RWPE1 (cell line): ENCODE measurements at places on chromosomes 4 and X.
A peak's percentile ranks its signal among the peaks of the same experiment; 100 is the strongest.

DNA sequence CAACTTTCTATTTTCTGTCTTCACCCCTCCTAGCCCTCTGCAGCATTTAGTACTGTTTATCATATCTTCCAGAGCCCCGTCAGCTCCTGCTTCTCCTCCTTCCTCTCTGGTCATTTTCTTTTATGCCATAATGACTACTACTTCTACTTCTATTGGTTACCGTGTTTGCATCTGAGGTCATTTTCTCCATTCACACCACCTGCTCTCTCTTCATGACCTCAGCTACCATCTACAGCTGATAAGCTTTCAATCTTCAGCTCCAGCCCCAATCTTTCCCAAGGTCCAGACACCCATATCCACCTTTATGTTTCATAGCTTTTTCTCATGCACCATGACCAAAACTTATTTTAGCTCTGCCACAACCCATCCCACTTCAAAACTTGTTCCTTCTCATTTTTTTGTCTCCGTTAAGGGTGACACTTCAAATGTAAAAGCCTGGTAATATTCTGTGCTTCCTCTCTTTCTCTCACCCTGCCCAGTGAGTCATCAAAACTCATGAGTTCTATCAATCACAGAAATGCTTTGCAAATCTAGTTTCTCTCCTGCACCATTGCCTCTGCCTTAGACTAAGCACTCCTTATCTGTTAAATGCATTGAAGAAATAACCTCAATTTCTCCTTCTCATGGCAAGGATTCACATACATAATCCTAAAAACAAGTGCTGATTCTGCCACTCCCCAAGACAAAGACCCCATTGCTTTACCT lies 71.3 kb upstream of the IQCM start:
- peak; percentile 14 for DNase-seq

GRCh38 chr4:2660596-2661211 lies 95.4 kb downstream of the TNIP2 start:
- no peak for DNase-seq

- peak; percentile 70 for DNase-seq
Observed at GRCh38 chr4:80365928-80366327, 30.4 kb downstream of the CFAP299 start.

- DNase-seq: no peak
Observed at GRCh38 chr4:168264903-168265302, 53.6 kb downstream of the DDX60 start.

GRCh38 chr4:34814266-34814665 lies 1430.0 kb downstream of the ARAP2 start:
- DNase-seq: no peak

- peak; percentile 4 for DNase-seq
Observed at GRCh38 chr4:52202931-52203330, 151.8 kb downstream of the SPATA18 start.

- no peak for DNase-seq
Observed at GRCh38 chrX:35150052-35150451, 207.5 kb downstream of the FAM47B start.

- DNase-seq: no peak
Observed at GRCh38 chr4:145984563-145984962, 45.9 kb upstream of the ZNF827 start.

DNA sequence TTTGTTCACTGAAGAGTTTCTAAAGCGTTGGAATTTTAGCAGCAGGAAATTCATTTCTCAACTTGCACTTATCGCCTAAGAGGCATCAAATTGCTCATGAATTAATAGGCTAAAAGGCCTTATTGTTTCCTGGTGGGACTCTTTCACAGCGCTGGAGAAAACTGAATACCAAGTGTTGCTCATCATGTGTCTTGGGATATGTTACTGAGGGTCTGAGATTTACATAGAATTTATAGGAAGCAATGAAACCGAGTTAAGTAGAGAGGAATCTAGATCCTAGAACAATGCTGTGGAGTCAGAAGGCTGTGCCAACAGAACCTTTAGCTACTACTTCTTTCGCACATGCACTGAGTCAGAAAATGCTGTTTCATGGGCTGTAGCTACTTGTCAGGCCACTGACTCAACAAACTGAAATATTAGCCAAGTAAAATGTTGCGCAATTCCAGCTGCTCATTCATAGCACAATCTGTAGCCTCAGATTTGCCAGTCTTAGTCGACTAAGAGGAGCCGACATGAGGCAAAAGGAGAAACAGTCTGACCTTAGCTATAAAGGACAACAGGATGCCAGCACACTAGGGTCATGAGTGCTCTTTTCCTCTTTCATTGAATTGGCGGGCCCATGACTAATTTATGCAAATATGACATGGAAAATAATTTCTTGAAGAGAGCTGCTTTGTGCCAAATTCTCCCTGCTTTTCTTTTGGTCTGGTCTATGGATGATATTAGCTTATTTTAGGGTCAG lies 35.9 kb upstream of the CXCL8 start:
- DNase-seq: peak; percentile 78

DNA sequence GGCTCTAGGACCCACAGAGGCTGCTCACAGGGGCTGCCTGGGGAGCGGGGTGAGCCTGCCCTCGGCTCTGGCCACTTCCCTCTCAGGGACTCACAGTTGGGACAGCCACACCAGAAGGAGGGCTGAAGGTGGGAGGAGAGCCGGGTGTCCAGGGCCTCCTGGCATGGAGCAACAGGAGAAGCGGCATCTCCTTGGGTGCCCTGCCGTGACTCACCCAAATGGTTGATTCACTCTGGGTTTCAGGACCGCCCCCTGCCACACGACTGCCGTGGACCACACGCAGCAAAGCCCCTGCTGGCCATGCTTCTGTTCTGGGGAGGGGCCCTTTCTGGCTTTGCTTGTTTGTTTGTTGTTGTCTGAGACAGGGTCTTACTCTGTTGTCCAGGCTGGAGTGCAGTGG lies 86.0 kb upstream of the AFAP1 start:
- DNase-seq: no peak

- DNase-seq: no peak
Observed at GRCh38 chr4:136811496-136812077, 720.7 kb downstream of the PCDH18 start.

DNA sequence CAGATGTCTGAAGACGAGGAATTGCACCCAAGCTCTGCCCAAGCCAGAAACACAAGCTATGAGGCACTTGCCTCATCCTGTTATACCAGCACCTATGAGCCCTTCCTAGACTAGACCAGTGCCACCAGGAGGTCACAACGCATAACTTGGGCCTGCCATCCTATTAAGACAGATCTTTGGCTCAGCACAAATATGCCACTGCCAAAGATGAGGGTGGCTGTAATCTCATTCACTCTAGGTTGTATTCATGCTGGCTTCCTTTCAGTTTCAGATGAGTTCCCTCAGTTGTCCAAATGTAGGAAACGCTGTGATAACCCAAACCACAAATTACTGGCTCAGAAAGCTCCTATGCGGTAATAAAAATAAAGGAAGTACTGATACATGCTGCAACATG lies 76.5 kb upstream of the CITED1 start:
- no peak for DNase-seq

GRCh38 chr4:181911420-181911819 lies 331.8 kb upstream of the TENM3 start:
- no peak for DNase-seq

- DNase-seq: no peak
Observed at GRCh38 chr4:174119830-174120229, 163.6 kb downstream of the FBXO8 start.

DNA sequence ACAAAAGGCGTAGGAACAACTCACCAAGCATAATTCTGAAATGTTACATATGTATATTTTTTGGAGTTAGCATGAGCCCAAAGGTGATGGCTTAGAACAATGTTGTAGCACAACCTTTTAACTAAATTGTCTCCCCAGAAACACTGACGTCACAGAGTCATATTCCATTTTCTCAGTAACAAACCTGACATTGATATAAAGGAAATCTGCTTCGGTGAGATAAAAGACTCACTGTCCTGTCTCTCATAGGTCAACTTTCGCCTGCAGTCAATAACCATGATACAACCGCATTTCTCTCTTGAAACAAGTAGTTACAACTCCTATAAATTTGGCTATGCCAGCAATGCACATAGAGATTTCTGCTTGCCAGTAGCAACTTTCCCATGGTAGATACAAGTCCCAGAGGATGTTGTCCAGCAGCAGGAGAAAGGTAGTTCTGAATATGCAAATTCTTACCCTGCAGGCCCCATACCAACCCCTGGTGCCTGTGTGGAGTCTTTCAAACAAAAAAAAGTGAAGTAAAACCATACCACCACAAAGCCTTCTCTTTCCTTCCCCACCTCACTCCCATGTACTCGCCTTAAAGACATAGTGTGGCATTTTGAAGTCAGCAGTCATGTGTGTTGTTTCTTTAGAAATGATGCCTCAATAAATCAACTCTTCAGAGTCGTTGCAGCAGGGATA lies 47.9 kb downstream of the MTM1 start:
- no peak for DNase-seq

GRCh38 chr4:4477391-4477790 lies 64.5 kb downstream of the STX18 start:
- no peak for DNase-seq

DNA sequence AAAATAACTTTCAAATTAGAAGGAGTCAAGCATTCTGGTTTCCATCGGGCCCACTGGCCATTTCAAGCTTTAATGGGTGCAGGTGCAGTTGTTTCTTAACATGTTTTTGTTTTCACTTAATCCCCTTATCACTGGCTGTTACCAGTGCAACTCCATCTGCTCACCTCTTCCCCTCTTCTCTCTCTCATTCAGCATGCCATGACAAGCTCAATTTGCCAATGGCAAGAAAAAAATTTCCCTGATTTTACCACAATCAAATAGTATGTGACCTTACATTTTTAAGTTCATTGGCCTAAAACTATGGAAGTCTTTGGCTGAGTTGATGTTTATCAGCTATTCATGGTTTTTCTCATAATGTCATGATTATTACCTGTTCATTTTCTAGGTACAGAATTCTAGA lies 299.1 kb upstream of the BMP3 start:
- no peak for DNase-seq

GRCh38 chr4:99848591-99849001 lies 32.0 kb downstream of the DAPP1 start:
- no peak for DNase-seq

GRCh38 chr4:88753658-88754571 lies 56.3 kb upstream of the NAP1L5 start:
- DNase-seq: no peak

DNA sequence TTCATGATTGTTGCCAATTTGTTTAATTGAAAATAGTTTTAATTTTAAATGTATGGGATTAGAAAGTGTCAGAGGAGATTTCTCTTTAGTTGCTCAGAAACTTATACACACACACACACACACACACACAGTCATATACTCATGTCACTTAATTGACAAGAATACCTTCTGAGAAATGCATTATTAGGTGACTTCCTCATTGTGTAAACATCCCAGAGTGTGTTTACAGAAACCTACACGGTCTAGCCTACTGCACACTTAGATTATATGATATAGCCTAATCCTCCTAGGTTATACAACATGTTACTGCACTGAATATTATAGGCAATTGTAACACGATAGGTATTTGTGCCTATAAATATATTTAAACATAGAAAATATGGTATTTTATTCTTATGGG lies 1327.4 kb downstream of the FSTL5 start:
- DNase-seq: no peak

- peak; percentile 45 for DNase-seq
Observed at GRCh38 chrX:44223150-44223549, 120.3 kb downstream of the EFHC2 start.

DNA sequence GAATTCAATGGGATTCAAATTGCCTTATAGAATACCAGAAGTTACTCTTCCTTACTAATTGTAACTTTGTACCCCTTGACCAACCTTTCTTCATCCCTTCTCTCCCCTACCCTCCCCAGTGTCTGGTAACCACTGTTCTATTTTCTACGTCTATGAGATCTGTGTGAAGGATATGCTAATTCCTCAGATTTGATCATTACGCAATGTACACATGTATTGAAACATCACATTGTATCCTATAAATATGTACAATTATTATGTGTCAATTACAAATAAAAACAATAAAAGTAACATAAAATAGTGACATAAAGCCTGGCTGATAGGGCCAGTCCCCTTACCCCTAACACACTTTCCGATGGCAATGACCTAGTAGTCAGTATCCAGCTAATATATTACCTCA lies 95.1 kb upstream of the GRIA3 start:
- DNase-seq: no peak

GRCh38 chr4:74524985-74525384 lies 80.0 kb downstream of the AREG start:
- DNase-seq: no peak

DNA sequence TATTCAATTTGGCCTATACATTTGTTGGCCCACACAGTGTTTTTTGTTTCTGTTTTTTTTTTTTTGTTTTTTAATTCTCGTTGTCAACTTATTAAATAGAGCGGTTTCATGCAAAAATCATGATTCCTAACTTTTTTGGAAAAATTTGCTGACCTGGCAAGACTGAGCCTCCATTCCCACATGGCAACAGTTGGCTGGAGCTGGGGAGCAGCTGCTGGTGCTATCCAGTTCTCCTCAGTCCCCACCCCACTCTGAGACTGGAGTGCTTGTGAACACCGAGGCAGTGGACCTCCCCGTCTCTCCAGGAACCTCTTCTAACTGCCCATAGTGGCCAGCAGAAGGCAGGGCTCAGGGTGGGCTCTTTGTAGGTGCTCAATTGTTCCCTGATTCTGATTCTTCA lies 95.7 kb upstream of the OTUD4 start:
- DNase-seq: no peak

DNA sequence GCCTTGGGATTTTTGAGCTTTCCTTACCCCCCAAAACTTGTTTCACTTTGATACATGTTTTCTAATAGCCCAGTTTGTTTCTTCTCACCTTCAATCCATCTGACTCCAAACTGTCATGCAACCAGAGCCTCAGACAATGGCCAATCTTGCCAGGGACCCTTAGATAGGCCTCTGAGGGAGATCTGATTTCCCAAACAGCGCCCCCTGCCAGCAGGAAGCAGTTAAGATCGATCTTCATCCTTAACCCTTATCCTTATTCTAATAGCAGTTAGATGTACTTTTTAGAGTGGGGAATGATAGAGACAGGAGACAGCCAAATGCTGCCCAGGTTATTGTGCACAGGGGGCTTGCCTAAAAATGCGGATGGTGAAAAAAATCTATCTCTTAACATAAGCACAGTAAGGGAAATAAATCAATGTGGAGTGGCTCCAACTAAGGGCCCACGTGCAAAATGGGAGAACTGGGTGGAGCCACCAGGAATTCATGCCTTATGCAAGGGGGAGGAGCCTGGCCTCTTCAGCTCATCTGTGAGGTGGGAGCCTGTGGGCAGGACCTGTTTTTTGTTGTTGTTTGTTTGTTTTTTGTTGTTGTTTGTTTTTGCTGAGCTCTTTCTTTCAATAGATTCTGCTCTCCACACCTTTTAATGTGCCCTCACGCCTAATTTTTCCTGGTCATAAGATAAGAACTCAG lies 833.6 kb upstream of the AGA start:
- no peak for DNase-seq

- DNase-seq: no peak
Observed at GRCh38 chr4:138399081-138399480, 156.9 kb upstream of the SLC7A11 start.
